ENCODE measurements at places on chromosomes 6 and 20.

GRCh38 chr6:140931581-140931980 is 1201.1 kb upstream of the GJE1 start:
- DNase-seq, result no peak

GRCh38 chr6:139640448-139640847 is 266.0 kb upstream of the CITED2 start:
- no peak for DNase-seq

DNA sequence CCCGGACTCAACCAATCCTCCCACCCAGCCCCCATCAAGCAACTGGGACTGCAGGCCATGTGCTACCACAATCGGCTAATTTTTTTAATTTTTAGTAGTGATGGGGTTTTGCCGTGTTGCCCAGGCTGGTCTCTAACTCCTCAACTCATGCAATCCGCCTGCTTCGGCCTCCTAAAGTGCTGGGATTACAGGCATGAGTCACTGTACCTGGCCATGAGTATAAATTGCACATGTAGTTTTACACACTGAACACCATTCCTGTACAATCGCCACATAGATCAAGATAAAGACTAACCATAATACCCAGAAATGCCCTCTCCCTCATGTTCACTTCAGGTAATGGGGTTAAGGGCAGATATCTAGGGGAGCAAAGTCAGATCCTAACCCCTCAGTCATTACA is 26.4 kb downstream of the TRPC4AP start:
- DNase-seq, result no peak

DNA sequence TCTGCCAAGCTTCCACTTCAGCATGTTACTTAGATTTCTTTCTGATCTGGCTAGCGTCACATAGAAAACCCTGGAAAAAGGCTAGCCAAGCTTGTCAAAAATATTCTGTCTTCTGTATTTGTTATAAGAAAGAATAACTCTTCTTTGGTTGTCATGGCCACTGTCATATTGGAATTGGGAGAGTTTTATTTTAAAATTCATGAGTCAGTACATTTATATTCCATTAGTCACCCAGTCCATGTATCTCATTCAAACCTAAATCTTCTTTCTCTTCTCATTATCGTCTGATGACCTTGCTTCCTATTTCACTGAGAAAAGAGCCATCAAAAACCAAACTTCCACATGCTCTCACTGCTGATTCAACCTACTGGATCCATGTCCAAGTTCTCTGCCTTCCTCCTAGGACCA is 65.7 kb downstream of the EPM2A start:
- DNase-seq, result no peak

DNA sequence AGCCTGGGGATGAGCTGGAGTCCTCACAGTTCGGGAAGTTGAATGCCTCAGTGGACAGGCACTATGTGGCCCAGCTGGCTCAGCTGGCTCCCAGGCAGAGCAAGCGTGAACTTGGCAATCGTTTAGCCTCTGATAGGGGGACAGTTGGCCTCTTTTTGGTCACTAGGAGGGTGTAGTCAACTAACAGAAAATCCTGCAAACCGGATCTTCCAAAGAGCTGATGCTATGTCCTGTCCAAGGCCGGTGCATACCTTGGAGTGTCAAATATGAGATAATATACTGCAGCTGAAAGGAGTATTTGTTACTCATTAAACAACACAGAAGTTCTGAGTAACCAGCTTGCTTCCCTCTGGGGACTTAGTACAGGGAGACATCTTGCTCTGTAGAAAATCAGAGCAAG is 126.2 kb upstream of the EXOC2 start:
- no peak for DNase-seq

DNA sequence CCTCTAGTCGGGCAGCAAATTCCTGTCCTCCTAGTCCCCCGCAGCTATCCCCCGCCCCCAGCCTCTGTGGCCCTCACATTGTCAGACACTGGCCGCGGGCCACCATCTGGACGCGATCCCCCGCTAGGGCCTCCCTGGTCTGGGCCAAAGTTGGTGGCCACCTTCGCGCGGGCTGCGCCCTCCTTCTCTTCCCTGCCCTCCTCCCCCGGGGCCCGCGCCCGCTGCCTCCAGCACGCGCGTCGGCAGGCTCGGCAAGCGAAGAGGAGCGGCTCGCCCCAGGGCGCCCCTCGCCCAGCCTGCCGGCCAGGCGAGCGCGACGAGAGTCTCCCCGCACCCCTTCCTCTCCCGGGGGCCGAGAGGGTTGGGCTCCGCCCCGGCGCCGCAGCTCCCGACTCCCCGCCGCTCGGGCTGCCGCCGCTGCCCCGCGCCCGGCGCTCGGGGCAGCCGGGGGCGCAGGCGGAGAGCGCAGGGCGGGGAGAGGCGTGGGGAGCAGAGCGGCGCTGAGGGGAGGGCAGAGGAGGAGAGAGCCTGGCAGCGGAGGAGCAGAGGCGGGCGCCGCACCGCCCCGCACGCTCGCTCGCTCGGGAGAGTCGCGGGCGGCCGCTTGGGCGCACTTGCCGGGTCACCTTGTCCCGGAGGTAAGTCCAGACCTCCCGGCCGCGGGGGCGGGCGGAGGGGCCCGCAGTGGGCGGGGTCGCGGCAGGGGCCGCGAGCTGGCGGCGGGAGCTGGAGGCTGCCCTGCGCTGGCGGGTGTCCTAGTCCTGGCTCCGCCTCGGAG is at the start of gene SYNDIG1:
Gene SYNDIG1, plus strand, starts transcription at position 514 of the 778 bp plus-strand sequence. CDS start 73,469 bp downstream, outside the sequence.
- DNase-seq, result no peak

DNA sequence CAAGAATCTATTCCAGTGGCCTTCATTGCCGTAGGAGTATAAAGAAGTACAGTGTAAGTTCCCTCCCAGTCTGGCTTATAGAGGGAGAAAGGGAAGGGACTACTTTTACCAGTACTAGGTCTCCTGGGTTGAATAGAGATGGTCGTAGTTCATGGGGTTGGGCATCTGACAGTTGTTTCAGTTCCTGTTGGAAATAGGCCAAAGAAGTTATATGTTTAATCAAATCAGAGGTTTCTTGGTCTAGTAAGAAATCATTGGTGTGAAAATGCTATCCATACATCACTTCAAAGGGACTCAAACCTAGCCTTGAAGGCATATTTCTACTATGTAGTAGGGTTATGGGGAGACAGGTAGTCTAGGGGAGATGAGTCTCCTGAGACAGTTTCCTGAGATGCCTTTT is 45.6 kb upstream of the MAN1A1 start:
- no peak for DNase-seq

DNA sequence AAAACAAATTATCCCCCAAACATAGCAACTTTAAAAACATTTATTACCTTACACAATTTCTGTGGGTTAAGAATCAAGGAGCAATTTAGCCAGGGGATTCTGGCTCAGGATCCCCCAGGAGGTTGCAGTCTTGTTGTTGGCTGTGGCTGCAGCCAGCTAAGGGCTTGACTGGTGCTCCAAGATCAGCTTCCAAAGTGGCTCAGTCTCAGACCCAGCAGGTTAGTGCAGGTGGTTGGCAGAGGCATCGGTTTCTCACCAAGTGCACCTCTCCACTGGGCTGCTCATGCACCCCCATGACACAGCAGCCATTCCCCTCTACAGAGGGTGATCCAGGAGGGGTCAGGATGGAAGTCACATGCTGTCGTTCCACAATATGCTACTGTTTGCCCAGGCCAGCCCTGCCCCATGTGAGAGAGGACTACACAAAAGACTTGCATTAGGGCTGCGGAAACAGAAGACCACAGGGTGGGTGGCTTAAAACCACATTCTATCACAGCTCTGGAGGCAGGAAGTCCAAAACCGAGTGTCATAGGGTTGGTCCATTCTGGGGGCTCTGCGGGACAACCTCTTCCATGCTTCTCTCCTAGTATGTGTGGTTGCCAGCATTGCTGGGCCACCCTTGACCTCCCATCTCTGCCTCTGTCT is 125.8 kb downstream of the C6orf118 start:
- DNase-seq, result no peak

- no peak for DNase-seq
These were observed 254.4 kb upstream of the KCNQ5 start for GRCh38 chr6:72367439-72367838.

GRCh38 chr20:1935696-1936366 is 40.6 kb downstream of the SIRPA start:
- no peak for DNase-seq

- no peak for DNase-seq
These were observed 27.0 kb upstream of the ECI2 start for GRCh38 chr6:4162370-4162769.
